ENCODE measurements at places on chromosomes 11 and 22. TPM values are rescaled to one million over a fixed set of nuclear protein-coding genes. Genes with fewer than 3 reads are reported as not detected.

GRCh38 chr11:22415476-22415875 is 77.3 kb downstream of the SLC17A6 start:
- H3K27ac ChIP-seq, result no peak overlapping the region
- no peaks in the 10 kb centered on the region for H3K27me3 ChIP-seq
- H3K4me1 ChIP-seq, result no peaks in the 10 kb centered on the region
- no peak for DNase-seq
- no peak overlapping the region for H3K4me3 ChIP-seq

DNA sequence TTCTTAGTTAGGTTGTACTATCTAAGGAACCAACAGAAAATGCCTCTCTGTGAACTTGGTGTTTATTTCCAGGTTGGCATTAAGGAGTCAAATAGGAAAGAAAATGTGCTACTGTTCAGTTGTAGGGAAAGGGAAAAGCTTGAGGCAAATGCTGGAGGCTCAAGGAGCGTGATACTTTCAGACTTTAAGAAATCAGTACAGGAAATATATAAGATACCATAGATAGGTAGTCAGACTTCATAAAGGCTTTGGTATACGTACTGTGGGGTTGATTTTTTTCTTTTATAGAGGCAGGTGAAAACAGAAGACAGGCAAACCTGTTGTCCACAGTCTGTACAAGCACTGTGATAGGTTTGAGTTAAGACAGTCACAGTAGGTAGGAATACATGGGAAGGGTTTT is 30.8 kb downstream of the EP300 start:
- peaks cover 42% of the 10 kb centered on the region for H3K36me3 ChIP-seq
- H3K4me3 ChIP-seq, result no peak overlapping the region
- no peaks in the 10 kb centered on the region for H3K27me3 ChIP-seq
- H3K27ac ChIP-seq, result 0 out of 2 replicates have a peak overlapping the region, but pooled peaks have one; percentile 36
- no peaks in the 10 kb centered on the region for H3K4me1 ChIP-seq

- H3K4me1 ChIP-seq, result no peaks in the 10 kb centered on the region
- no peak for DNase-seq
- H3K4me3 ChIP-seq, result no peak overlapping the region
These were observed 85.9 kb downstream of the MICAL2 start for GRCh38 chr11:12196308-12196707.

GRCh38 chr11:64084951-64085710 is 49.4 kb downstream of the FLRT1 start:
- H3K27me3 ChIP-seq, result peaks cover 26% of the 10 kb centered on the region
- peaks cover 2% of the 10 kb centered on the region for H3K4me1 ChIP-seq
- DNase-seq, result no peak
- H3K36me3 ChIP-seq, result no peaks in the 10 kb centered on the region
- no peak overlapping the region for H3K4me3 ChIP-seq

OR8D1 gene
- not detected for total RNA-seq

RNF214 gene
- 19.4 TPM for total RNA-seq

DNA sequence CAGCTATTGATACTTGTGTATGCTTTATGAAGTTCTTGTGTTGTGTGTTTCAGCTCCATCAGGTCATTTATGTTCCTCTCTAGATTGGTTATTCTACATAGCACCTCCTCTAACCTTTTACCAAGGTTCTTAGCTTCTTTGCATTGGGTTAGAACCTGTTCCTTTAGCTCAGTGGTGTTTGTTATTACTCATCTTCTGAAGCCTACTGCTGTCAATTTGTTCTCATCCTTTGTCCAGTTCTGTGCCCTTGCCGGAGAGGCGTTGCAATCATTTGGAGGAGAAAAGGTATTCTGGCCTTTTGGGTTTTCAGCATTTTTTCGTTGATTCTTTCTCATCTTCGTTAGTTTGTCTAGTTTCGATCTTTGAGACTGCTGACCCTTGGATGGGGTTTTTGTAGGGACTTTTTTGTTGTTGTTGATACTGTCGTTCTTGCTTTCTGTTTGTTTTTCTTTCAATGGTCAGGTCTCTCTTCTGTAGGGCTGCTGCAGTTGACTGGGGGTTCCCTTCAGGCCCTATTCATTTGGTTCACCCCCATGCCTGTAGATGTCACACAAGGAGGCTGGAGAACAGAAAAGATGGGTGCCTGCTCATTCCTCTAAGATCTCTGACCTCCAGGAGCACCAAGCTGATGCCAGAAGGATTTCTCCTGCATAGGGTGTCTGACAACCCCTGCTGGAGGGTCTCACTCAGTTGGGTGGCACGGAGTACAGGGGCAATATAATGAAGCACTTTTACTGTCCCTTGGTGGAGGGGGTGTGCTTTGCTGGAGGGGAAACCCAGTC is 35.9 kb upstream of the MUC15 start:
- no peaks in the 10 kb centered on the region for H3K4me1 ChIP-seq
- no peaks in the 10 kb centered on the region for H3K36me3 ChIP-seq
- no peaks in the 10 kb centered on the region for H3K27me3 ChIP-seq

OR2AT4 gene
- total RNA-seq, result not detected

GRCh38 chr11:2293984-2294925 is 7.5 kb downstream of the C11orf21 start:
- H3K36me3 ChIP-seq, result no peaks in the 10 kb centered on the region
- no peak overlapping the region for H3K27ac ChIP-seq
- no peaks in the 10 kb centered on the region for H3K27me3 ChIP-seq
- H3K4me1 ChIP-seq, result no peaks in the 10 kb centered on the region

FIBIN gene
- 0.66 TPM for total RNA-seq

DNA sequence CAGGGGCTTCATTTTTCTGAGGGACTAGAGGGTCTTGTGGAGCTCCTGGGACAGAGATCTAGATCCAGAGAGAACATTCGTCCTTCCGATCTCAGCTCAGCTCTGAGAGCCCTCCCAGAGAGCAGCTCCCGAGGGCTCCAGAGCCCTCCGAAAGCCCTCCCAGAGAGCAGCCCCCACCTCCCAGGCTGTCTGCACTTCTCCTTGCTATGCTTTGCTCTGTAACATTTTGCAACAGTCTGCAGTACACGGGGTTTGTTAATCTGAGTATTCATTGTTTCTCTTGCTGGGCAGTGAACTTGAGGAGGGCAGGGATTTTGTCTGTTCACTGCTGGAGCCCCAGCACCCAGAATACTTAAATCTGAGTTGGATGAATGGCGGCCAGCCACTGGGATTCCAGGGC is 2.6 kb downstream of the GGA1 start:
- no peak overlapping the region for H3K27ac ChIP-seq
- peaks cover 12% of the 10 kb centered on the region for H3K4me1 ChIP-seq
- H3K4me3 ChIP-seq, result no peak overlapping the region
- DNase-seq, result no peak
